ENCODE measurements at places on chromosomes 11 and 22.
A peak's percentile ranks its signal among the peaks of the same experiment; 100 is the strongest.

DNA sequence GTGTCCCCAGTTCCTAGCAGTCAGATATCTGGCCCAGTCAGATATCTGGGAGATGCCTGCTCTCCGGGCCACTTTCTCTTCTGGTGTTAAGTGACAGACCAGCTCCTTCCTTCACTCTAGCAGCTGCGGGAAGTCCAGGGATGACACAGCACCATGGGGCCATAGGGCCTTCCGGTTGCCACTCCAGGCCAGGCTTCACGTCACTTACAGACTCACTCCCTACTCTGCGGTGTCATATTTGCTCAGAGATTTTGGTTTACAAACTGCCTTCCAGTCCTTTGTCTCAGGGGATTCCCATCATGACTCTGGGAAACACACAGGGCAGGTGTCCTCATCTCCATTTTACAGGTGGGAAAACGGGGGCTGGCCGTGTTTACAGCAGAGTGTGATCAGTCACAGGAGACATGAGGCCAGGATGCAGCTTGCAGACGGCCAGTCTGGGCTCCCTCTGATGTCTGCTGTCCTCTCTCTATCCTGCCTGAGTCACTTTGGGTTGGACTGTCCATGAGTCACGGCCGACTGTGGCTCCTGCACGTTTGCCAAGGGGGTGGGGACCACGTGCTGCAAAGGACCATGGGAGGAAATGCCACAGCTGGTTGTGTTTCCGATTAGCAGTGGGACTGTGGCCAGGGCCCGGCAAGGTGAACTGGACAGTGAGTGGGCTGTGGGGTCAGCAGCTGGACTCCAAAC, 8.2 kb upstream of the TBC1D22A start:
- DNase-seq, result no peak

DNA sequence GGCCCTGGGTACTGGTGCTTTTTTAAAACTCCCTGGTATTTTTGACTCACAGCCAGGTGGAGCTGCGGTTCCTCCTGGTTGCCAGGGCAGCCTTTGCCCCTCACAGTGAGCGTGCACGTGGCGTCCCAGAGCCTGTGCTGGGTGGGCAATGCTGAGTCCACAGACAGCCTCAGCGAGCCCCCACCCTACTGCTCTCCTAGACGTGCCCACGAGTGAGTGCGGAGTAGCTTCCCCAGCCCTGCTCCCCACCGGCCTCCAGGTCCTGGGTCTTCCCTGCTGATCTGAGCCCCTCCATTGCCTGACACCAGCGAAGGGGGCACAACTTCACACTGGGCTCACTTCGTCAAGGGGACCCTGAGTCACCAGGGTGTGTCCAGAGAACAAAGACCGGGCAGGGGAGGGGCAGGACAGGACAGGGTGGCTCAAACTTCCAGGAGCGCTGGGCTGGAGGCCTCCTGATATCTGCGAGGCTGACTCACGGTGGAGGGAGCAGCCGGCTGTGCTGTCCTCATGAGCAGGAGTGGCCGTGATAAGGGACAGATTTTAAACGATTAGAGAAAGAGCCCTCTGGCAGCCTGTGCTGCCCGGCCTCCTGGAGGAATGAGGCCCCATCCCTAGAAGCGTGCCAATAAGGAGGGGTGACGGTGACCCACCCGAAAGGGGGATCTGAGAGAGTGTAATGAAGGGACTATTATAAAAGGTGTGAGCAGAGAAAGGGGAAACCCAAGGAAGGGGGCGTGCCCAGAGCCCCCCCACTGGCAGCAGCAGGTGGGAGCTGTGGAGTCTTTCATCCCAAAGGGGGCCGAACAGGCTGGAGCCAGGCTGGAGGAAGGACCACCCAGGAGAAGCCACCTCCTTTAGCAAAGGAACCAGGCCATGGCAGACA, 129.3 kb upstream of the FGF3 start:
- no peak for DNase-seq

- no peak for DNase-seq
These were observed 65.9 kb downstream of the MED15 start for GRCh38 chr22:20573176-20573832.

GRCh38 chr11:124869331-124869730, 4.1 kb downstream of the ROBO3 start:
- no peak for DNase-seq

DNA sequence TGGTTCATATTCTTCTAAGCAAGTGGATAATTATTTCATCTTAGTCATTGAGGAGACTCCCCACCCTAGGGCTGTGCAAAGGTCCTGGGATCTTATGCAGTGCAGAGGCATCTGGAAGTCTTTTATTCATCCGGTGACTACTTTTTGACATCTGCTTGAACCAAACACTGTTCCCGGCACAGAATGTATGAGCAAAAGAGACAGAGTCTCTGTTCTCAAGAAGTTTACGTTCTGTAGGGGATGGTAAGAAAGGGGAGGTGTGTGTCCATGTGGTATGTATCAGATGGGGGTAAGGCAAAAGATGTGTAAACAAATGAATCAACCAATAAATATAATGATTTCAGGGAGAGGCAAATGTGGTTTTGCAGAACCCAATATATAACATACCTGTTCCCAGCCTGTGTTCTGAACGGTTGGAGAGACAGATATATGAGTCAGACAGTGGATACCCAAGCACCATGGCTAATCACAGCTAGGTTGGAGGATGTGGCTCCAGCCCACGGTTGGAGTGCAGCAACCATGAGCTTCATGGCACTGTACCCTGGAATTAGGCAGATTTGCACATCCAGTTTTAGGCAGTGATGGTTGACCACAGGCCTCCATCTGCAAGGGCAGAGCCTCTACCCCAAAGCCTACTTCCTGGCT, 75.1 kb upstream of the CADM1 start:
- DNase-seq, result no peak

GRCh38 chr22:41982865-41983264, 13.6 kb downstream of the SEPTIN3 start:
- no peak for DNase-seq

DNA sequence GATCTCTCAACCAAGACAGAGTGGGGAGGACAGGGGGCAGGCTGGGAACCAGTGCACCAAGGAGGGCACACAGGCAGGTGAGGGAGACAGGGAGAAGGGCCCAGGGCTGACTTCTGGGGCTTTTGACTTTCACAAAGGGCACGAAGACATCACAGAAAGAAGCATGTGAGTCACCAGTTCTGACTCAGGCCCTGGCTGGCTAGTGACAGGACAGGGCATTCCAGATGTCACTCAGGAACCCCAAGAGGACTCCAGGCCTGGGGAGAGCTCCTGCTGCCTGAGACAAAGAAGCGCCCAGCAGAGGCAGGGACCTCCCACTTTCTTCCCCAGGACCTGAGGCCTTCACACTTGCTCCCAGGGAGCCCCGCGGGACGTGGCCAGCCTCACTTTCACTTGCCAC, 497.2 kb downstream of the BUD13 start:
- DNase-seq, result no peak

- DNase-seq, result no peak
These were observed 17.7 kb downstream of the RBFOX2 start for GRCh38 chr22:36010882-36011281.

GRCh38 chr11:44351898-44352498, 42.1 kb upstream of the ALX4 start:
- no peak for DNase-seq

DNA sequence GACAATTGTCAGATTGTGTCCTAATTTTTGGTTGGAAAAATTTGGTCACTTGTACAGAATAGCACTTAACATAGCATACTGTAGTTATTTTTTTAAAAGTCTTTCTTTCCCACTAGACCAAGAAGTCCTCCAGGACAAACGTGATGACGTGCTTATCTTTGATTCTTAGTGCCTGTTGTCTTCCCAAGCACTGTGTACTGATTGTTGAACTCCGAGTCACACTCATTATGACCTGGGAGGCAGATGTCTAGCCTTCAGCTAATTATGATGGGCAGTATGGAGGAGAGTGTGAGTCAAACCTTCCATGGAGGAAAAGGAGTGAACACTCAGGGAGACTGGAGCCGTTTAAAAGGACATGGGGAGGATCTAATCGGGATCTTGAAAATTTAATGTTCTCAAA, 119.8 kb downstream of the SPON1 start:
- DNase-seq, result no peak

DNA sequence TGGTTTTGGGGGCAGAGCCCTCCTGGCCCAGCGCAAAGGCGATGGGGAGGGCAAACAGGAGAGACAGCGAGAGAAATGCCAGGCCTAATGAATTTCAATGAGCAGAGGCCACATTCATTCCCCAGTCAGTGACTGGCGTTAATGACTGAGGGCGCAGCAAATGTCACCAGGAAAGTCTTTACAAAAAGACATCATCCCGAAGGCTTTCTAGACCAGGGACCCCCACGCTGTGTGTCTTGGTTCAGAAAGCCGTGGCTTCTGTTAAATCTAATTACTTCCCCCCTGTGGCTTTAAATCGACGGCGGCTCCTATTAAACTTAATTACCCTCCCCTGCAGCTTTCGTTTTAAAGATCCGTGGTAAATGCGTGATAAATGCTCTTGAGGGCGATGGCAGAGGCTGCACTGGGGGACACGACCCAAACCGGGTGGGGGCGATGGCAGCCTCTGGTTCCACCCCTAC, 1.6 kb upstream of the FGF19 start:
- no peak for DNase-seq

DNA sequence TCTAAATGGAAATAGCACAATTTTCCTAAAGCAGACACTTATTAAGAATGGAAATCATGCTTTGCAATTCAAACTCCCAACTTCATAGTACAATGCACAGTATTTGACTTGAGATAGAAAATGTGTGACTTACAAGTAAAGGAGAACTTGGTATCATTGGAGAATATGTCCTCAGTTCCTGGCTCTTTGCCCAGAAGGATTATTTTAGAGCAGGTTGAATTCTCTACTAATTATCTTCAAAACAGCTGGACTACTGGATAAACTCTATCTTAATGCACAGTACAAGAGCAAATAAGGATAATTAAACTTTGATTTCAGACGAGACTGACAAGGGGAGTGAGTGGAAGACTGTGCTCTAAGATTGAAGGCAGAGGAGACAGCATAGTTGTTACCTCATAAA, 839.4 kb downstream of the OPCML start:
- no peak for DNase-seq

- no peak for DNase-seq
These were observed 93.4 kb downstream of the CEP164 start for GRCh38 chr11:117421041-117421440.

- no peak for DNase-seq
These were observed 38.2 kb upstream of the LYVE1 start for GRCh38 chr11:10606536-10607208.

- DNase-seq, result peak; percentile 52
These were observed 5.2 kb upstream of the MB start for GRCh38 chr22:35622191-35622913.

DNA sequence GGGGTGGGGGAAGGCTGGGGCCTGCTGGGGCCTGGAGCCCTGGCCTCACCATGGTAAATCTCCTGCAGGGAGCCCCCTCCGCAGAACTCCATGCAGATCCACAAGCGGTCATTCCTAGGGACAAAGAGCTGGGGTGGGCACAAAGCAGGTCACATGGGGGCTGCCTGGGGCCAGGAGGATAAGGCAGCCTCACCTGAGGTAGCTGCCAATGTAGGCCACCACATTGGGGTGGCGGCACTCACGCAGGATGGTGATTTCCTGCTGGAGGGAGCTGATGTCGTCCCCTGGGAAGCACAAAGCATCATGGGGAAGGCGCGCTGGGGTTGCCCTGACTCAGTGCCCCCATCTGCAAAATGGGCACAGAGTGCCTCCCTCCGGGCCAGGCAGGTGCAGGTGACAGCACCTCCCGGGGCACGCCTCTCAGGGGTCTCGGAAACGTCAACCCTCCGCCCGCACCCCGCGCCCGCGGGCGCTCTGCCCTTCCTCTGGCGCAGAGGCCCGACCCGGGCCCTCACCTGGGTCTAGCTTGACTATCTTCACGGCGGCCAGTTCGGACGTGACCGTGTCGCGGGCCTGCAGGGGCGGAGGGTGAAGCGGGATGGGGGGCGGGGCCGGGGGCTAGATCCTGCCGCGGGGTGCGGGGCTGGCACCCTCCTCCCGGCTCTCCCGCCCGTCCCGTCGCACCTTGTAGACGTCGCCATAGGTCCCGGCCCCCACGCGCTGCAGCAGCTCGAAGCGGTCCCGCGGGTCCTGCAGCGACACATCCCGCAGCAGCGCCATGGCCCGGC, 450 bp downstream of the MAP4K2 start:
- DNase-seq, result no peak

DNA sequence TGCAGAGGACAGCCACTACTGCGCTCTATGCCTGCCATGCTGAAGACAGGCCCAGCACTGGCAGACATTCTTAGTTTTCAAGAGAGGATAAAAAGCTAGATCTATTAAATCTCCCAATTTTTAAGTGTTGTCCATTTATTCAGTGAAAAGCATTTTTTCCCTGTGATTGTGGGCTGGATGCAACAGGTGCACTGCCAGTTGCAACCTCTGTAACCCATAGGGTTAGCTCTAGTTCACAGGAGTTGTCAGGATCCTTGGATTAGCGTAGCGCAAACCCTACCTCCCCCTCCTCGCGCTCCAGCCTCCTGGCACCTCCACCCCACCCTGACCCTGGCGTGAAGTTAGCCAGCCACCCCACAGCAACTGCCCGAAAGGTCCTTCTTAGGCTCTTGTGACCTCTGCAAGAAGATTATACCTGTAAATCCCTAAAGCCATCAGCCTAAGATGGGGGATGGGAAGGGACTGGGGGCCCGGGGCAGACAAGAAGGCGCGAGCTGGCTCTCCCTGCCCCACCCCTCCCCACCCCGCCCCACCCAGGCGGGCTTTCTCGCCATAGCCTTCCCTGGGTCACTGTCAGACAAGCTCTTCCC, 30.9 kb downstream of the EIF3F start:
- no peak for DNase-seq

DNA sequence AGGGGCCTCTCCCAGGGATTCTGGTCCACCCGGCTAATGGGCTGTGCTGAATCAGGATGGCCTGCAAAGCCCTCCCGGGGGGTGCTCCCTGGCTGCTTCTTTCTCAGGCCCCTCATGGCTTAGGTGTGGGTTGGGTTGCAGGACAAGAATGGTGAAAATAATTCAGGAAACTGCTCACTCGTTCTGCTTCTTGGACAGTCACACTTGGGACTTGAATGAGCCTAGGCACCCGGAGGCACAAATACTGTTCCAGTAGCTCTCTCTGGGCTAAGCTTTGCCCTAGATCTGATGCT, 83.2 kb downstream of the TRIM29 start:
- no peak for DNase-seq

DNA sequence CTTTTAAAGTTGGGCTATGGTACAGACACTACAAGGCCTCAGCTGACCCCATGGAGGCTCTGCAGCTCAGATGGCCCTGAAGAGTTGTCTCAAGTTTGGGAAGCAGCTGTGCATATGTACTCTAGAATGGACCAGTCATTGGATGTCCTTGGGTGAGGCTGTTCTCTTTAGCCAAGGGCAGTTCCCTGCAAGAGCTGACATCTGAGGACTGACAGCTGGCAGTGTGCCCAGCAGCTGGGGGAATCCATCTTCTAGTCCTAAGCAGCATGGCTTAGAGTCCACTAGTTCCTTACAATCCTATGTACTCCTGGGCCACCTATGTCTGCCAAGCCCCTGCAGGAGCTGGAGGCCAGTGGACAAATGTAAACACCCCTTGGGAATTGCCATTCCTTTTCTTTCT, 76.5 kb downstream of the C11orf91 start:
- DNase-seq, result no peak
